ENCODE measurements at places on chromosomes 7 and 10.

DNA sequence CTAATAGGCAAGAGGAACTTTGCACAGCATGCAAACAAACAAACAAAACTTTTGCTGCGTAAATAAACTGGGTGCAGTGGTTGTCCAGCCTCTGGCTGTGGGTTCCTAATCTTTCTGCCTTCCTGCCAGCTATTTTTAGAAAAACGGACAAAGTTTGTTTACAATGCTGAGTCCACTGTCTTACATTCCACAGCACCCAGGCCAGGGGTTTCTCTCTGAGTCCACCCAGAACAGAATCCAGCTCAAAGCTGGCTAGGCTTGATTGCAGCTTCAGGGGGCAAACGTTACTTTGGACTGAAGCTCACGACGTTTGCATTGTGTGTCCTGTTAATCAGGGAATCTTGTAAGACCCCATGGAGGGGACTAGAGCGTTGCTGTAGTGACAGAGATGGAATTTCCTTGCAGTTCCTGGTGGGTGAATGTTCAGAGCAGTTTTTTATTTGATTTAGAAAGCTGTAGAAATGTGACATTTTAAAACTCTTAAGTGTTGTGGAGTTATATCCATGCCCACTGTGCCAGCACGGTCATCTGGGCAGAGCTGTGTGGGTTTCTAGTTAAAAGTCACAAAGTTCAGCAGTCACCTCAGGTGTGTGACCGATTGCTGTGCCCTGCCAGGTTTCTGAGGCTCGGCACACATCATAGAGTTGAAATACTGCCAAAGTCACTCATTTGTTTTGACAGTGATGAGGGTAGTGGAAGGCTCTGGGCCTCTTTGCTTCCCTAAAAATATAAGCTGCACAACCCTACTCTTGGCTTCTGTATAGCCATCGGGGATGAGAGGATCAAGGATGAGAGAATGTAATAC is 247.0 kb downstream of the STK31 start:
- no peak for ATAC-seq

GRCh38 chr7:45712057-45712689 is 138.0 kb downstream of the ADCY1 start:
- ATAC-seq: no peak

DNA sequence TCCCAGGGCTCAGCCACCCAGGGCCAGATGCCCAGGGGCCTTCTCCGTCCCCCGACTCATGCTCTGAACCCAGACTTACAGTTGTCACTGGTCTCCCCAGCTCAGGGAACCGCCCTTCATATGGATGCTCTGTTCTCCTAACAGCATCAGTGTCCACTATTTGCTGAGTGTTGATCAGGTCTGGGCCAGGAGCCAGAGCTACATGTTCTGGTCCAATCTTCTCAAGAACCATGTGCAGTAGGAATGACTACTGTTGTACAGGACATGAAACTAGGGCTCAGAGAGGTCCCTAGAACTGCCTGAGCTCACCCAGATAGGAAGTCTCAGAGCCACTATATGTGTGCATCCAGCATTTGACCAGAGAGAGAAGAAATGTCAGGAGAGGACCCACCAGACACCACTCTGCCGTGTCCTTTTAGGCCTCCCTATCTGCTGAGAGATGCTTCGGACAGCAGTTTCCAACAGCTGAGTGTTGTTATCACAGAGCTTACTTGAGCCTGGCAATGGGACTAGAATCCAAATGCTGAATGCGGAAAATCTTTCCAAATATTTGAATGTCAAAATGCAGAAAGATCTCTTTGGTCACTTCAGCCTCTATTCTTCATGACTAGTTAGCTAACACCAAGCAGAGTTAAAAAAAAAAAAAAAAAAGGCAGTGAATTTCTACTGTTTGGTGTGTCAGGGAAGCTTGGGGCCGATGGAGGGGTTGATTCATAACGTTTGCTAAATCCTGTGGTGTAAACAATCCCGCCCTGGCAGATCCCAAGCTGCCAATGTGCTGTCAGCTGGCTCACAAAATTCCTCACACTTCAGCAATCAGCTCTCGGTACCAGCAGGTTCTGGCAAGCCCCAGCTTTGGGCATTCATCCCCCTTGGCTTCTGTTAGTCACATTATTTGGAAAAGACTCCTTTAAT is 246.1 kb downstream of the TNS3 start:
- ATAC-seq: peak; percentile 69

DNA sequence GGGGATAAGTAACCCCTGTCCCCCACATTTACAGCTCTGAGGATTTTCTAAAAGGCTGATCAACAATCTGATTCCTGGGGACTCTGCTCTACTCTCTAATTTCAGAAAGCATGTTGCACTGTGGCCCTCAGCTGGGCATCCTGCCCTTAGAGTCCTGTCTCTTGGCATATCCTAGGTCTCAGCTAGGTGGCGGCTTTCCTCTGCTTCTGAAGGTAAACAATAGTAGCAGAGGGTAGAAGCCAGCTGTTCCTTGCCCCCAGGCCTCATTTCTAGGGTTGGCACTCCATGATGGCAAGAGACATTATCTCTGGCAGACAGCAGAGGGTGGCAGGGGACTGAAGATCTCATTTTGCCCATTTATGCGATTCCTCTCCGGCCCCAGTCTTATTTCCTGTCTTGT is 77.0 kb downstream of the ADCYAP1R1 start:
- ATAC-seq: no peak

DNA sequence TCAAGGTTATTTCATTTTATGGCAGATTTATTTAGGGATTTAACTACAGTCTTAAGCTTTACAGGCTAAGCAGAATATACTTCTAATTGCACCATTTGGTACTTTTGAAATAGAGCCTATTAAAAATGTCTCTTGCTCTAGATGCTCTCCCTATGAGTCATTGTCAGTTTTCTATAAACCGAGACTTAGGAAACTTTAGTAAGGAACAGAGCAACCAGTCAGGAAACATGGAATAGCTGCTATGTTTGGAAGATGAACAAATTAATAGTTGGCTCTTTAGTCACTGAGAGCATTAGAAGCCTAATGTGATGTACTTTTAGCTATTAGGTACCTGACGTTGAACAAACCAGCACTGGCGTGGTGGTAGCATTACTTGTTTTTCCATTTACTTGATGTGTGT is 35.3 kb downstream of the INPP5F start:
- ATAC-seq: peak; percentile 94

DNA sequence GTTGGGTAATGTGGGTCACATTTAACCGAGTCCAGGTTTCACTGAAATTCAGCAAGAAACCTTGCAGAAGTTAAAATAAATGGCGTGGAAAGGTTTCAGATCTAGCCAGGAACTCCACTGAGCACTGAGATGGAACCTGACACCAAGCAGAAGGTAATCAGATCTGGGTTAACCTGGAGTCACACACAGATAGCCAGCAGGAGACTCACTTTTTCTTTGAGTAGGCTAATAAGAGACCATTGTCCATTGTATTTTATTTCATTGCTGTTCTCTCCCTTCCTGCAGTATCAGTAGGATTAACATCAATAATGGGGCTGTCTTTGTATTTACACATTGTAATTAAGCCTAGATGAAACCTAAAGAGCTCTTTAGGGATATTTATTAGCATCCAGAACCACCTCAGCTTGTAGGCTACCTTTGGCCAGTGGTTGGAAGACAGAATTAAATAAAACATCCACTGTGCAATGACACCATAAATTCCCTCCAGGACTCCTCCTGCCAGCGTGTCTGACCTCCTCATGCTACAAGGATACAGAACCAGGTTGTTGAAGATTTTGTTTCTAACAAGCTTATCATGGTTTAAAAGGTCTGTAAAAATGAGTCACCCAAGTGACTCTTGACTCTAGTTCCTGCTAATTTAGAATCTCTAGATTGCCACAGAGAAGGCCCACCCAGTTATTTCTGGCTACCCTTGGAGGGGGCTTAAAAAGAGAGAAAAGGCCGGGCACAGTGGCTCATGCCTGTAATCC is 151.1 kb downstream of the SORCS1 start:
- ATAC-seq: no peak

DNA sequence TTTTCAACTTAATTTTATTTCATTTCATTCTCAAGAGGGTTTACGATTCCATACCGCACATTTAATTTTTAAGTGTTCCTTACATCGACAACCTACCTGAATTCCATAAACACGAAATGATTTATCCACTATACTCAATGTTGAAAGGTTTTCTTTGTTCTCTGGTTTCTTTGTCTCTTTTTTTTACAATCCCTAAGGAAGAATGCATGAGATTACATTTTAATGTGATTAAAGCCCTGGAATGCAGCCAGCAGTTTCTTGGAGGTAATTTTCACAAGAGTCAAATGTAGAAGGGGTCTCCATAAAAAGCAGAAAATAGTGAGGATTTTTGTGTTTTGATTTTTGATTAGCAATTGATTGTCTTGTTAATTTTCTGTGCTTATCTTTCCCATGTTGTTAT is 59.2 kb upstream of the ADCY1 start:
- ATAC-seq: no peak

DNA sequence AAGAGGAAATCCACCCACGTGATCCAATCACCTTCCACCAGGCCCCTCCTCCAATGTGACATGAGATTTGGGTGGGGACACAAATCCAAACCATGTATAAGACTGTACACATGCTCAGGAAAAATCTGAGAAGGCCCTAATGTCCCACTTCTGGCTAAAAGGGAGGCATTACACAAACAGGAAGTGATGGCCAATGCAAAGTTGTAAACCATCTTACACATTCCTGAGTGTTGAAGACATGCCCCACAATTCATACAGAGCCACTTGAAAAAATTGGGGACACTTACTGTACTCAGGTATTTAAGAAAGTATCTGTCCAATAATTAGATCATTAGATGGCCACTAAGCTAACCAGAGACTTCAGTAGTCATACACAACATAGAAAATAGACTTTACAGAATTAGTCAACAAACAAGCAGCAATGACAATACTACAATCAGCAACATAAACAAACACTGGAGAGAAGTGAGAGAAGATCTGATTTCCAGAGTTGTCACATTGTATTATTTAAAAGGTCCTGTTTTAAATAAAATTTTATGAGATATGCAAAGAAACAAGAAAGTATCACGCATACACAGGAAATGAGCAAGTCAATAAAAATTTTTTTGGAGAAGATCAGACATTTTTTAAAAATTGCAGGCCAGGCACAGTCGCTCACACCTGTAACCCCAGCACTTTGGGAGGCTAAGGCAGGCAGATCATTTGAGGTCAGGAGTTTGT is 143.3 kb downstream of the DGKI start:
- no peak for ATAC-seq

DNA sequence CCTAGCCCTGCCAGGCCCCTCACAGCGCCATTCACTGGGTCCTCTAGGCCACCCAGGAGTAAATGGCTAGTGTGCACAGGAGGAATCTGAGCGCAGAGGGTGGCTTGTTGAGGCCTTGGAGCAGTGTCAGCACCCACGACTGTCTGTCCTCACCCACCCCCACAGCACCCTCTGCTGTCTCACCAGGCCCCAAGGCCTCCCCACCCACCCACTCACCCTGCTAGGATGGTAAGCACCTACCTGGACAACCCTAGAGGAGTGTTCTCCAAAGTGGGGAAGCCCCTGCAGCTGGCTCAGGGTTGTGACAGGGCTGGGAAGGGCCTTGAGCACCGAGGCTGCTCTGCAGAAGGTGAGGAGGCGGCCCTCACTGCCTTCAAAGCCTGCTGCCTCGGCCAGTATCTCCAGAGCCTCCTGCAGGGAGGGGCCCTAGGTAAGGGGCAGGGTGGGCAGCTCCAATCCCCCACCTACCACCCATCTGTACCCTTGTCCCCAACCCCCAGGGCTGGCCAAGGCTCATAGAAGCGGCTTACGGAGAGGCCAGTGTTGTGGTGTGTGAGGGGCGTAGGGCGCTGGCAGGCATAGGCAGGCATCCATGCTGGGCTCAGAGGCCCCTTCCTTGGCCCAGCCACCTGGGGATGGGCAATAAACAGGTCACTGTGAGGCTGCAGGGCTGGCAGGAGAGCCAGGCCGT is 2.9 kb downstream of the POLM start:
- no peak for ATAC-seq

- ATAC-seq: no peak
Measured at GRCh38 chr10:4533621-4534020, 292.4 kb upstream of the AKR1E2 start.

- ATAC-seq: no peak
Measured at GRCh38 chr7:17863095-17863808, 77.0 kb downstream of the SNX13 start.

- ATAC-seq: no peak
Measured at GRCh38 chr7:25906003-25906402, 246.0 kb upstream of the NFE2L3 start.

GRCh38 chr7:131879424-131879823 is 323.0 kb upstream of the PODXL start:
- ATAC-seq: no peak
